A549 (cell line): ENCODE measurements at places on chromosomes 1 and 21. TPM values are rescaled to one million over a fixed set of nuclear protein-coding genes. Genes with fewer than 3 reads are reported as not detected.

The TNFRSF9 gene
- polyA plus RNA-seq: 0.75 to 1.8 TPM (median 1.0 TPM) in 3 replicates

The TMEM201 gene
- polyA plus RNA-seq: 8.0 to 8.7 TPM (median 8.6 TPM) in 3 replicates

The VANGL2 gene
- polyA plus RNA-seq: 2.9 to 4.2 TPM (median 4.1 TPM) in 3 replicates

The PLCH2 gene
- polyA plus RNA-seq: 0.18 to 0.44 TPM (median 0.21 TPM) in 3 replicates

The C1orf94 gene
- polyA plus RNA-seq: not detected in 3 replicates

The ATP1A4 gene
- polyA plus RNA-seq: not detected in 3 replicates

The CNIH4 gene
- polyA plus RNA-seq: 98.6 to 104 TPM (median 104 TPM) in 3 replicates

The ALX3 gene
- not detected in 3 replicates for polyA plus RNA-seq

The DNASE2B gene
- not detected in 3 replicates for polyA plus RNA-seq

The CATSPER4 gene
- polyA plus RNA-seq: not detected in 3 replicates

The GBP4 gene
- not detected in 3 replicates for polyA plus RNA-seq

The MROH9 gene
- polyA plus RNA-seq: not detected in 3 replicates

The ZNF436 gene
- polyA plus RNA-seq: 4.7 to 5.1 TPM (median 4.8 TPM) in 3 replicates
